ENCODE measurements at places on chromosomes 12 and 14.

- peak; percentile 7 for DNase-seq
Measured at GRCh38 chr14:78595797-78596196, 425.6 kb downstream of the NRXN3 start.

DNA sequence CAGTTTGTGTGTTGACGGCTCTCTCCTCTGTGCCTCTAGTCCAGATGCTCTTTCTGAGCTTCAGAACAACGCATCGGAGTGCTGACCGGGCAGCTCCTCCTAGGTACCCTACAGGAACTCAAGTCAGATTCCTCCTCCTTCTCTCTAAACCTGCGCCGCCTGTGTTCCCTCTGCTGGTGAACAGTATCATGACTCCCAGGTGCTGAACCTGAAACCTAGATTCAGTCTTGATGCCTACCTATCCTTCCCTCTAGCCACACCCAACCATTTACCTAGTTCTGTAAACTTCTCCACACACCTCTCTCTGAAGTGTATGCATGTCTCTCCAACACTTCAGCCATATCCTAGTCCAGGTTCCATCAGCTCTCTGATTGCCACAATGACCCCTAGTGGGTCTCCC lies 112.7 kb downstream of the EFCAB11 start:
- no peak for DNase-seq

DNA sequence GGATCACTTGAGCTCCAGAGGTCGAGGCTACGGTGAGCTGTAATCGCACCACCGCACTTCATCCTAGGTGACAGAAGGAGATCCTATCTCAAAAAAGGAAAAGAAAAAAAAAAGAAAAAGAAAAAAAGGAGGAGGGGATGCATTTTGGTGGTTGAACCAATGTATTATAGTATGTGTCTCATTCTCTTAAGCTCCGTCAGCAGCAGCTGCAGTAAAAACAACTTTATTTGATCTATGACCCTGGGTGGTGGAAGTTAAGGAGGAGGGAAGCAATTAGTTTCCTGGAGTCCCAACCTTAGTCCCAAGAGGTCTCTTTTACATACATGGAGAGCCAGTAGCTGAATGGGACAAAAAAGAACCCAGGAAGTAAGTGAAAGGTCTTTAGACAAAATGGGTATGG lies 26.8 kb upstream of the APOF start:
- no peak for DNase-seq

DNA sequence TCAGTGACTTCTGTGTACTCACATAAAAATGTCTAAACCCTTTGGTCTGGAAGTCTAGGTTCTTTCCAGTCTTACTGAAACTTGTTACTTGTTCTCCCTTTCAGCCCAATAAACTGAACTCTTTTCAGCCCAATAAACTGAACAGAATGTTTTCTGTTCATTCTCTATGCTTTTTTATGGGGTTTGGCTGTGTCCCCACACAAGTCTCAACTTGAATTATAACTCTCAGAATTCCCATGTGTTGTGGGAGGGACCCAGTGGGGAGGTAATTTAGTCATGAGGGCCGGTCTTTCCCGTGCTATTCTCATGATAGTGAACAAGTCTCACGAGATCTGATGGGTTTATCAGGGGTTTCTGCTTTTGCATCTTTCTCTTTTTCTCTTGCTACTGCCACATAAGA lies 15.0 kb upstream of the NEDD1 start:
- DNase-seq = no peak

GRCh38 chr12:119167902-119168301 lies 10.8 kb upstream of the HSPB8 start:
- DNase-seq = no peak

- no peak for DNase-seq
Measured at GRCh38 chr12:96054244-96054610, 18.8 kb upstream of the LTA4H start.

- DNase-seq = peak; percentile 74
Measured at GRCh38 chr12:99043319-99043914, 398.3 kb downstream of the APAF1 start.

DNA sequence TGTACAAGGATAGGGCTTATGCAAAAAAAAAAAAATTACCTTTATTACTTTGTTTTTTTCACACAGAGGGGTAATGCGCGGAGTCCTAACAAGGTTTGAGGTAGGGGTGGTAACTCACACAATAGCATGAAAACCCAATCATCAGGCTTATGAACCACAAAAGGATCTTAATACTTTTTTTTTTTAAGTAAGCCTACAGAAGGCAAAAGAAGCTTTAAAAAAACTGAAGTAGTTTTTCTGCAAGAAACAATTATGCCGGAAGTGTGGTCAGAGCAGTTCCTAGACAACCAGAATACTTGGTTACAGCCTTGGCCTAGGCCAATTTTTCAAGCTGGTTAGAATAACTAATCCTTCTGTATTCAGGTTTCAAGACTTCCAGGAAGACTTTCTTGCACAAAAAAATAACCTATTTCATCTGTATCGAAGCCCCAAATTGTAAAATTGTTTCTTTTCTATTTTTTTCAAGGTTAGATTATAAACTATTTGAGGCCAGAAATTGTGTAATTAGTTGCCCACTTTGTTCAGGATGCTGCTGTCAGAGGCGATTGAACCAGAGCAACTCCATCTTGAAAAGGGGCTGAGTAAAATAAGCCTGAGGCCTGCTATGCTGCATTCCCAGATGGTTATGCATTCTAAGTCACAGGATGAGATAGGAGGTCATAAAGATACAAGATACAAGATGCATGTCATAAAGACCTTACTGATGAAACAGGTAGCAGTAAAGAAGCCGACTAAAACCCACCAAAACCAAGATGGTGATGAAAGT lies 1.8 kb upstream of the GNS start:
- DNase-seq = no peak
